ENCODE measurements at places on chromosomes 13 and 19.
A peak's percentile ranks its signal among the peaks of the same experiment; 100 is the strongest.

- no peak for DNase-seq
Measured at GRCh38 chr13:44744880-44745633, 168.9 kb upstream of the TSC22D1 start.

DNA sequence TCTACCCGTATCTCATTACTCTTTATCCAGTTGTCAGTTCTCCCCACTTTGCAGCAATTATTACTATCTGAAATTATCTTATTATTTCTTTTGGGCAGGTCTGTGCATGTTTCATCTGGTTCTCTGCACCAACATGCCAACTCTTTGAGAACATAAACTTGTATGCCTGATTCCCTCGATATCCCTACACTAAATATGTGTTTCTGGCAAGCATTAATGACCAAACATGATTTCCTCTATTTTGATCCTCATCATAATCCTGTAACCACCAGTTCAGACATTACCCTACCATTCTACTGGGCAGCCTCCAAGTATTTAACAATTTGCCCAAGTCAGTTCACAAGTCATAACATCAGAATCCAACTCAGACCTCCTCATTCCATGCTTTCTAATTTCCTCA is 426.1 kb downstream of the FOXO1 start:
- DNase-seq, result no peak

DNA sequence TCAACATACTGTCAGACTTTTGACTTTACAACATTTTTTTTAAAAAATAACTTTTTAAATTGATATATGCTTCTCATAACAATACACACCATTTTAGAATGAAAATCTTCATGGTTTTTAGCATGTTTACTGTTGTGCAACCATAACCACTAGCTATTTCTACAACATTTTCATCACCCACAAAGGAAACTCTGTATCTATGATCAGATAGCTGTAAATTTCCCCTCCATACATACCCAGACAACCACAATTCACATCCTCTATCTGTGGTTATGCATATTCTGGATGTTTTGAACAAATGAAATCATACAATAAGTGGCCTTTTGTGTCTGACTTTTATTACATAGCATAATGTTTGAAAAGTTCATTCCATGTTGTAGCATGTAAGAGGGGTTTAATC is 1666.0 kb downstream of the EFNB2 start:
- peak; percentile 68 for DNase-seq

- DNase-seq, result no peak
Measured at GRCh38 chr19:30233375-30233774, 138.8 kb upstream of the ZNF536 start.

DNA sequence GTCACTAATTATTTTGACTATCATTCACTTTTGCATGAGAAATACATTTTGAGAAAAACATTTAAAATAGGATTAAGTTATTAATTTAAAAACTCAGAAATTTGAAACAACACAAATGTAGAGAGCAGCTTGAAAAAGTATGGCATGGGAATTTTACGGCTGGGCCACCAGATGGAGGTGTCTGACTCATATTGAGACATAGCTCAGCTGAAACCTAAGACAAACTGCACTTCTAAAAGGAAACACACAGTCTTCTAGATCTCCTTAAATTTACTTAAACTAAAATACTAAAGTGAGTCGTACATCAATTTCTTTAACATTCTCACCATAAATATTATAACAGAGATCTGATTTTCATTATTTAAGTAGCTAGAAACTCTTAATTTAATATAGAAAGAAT is 41.9 kb upstream of the POSTN start:
- peak; percentile 3 for DNase-seq

DNA sequence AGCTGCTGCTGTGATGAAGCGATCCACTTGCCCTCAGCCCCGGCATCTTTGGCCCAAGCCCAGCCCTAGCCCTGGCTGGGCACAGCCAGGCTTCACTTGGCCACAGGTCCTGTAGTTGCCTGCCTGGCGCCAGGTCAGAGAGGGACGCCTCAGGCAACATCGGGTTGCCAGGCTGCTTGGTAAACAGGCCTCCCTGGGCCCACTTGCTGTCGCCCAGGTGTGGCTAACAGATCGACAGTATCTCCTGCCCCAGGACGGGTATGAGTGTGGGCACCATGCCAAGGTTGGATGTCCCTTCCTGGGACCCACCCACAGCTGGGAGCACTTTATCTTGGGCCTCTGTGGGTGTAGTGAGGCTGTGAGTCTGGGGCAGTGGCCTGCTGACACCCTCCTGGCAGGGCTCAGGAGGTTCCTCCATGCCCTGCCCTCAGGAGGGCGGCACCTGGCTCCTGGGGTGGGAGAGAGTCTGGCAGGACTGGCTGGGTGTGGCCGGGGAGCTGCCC is 27.8 kb downstream of the CARM1 start:
- DNase-seq, result peak; percentile 98

GRCh38 chr19:27833031-27833430 is 1379.9 kb downstream of the UQCRFS1 start:
- DNase-seq, result no peak
